ENCODE measurements at places on chromosomes 16 and 17.

DNA sequence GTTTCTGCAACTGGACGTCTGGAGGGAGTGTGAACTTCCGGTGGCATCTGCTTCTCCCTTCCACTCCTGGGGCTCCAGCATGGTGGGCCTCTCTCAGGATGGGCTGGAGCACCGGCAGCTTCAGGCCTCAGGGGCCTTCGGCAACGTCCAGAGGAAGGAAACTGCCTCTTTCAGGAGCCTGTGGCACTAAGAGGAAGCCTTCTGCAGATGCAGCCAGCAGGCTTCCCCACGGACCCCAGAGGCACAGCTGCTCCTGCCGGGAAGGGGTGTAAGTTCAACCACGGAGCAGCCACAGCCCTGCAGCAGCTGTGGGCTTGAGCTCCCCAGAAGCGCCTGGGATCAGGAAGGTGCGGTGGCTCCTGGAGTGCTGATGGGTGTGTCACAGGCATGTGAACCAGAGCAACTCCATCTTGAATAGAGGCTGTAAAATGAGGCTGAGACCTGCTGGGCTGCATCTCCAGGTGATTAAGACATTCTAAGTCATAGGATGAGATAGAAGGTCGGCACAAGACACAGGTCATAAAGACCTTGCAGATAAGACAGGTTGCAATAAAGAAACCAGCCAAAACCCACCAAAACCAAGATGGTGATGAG lies 50.8 kb upstream of the KLHDC4 start:
- DNase-seq = no peak

DNA sequence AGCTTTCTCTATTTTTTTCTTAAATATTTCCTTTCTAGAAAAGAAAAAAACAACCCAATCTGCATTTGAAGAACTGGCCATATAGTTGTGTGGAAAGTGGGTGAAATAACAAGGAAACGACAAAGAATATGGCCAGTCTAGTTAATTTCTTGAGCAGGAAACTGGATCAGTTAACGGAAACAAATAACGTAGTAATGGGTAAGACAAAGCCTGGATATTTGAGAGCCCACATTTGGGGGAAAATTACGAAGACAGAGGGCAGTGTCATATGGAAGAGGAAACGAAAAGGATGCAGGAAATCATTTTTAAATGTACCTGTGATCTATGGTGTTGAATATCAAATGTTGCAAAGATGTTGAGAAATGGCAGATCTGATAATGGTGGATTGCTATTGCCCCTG lies 78.6 kb downstream of the HS3ST3A1 start:
- DNase-seq = no peak

DNA sequence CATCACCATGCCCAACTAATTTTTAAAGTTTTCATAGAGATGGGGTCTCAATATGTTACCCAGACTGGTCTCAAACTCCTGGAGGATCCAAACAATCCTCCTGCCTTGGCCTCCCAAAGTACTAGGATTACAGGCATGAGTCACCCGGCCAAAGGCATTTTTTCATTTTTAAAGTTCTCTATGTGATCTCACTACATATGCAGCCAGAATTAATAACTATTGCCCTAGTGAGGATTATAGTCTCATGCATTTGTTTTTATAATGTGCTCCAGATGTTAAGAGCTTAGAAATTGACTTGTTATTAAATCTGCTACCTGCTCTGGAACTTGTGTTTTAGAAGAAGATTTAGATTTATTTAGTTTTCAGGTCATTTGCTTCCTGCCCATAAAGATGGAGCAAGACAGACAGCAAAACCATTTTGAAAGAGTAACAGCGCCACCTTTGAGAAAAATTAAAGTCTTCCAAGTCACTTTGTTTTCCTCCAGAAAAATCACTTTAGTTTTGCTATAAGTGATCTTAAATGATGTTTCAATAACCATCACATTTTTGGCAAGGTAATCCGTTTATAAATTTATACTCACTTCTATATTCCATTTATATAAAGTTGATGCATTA lies 79.5 kb downstream of the CA4 start:
- DNase-seq = no peak

DNA sequence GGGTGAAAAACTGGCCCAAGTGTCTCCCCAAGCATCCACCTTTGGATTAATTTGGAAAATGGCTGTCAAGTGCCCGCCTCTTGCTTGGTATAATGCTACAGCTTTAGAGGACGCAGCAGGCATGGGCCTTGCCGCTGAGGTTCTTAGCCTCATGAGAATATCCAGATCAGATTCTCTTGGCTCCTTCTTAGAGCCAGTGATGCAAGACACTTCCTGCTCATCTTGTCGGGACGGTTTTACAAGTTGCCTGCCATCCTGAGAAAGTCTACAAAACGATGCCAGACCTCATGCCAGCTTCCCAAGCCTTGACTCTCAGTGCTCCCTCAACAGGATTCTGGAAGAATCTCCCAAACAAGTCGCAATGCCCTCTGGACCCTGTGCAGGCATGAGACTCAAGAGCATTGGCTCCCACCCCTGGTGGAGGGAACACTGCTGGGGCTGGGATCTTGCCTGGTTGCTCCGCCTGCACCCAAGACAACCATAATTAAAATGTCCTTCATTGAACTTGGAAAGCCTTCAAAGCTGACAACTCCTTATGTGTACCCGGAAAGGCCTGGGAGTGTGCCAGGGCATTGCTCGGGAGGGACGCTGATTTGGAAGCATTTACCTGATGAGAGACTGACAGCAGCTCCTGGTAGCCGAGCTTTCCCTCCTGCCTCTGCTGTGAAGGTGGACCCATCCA lies 25.8 kb upstream of the STH start:
- DNase-seq = no peak

DNA sequence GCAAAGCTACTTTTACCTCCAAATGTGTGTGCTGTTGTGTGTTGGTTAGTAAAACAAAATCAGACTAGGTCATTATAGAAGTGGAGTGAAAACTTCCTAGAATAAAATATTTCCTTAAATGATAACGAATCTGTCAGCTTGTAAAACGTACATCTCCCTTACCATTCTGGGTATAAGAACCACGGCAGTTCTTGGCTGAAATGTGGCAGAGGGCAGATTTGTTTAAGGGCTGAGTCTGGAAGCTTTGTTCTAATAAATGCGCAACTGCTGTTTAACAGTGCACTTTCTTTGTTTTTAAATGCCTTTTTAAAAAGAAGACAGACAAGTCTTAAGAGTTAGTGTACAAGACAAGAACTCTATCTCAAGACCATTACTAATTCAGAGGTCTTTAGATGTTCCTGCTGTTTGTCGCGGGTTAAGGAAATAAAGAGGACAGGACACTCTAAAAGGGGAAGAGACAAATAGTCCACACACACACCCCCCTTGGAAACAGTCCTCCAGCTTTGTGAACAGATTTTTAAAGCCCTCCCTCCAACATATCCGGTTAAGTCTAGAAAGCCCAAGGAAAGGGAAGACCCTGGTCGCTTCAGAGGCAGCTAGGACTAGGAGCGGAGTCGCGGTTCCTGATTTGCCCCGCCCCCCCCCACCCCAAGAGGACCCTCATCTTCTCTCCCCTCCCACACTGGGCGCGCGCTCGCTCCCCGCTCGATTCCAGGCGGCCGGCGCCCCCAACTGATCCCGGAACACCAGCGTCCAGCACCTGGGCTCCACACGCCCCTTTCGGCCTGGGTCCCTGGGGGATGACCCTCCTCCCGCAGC lies 658 bp downstream of the SYNRG start:
- no peak for DNase-seq

DNA sequence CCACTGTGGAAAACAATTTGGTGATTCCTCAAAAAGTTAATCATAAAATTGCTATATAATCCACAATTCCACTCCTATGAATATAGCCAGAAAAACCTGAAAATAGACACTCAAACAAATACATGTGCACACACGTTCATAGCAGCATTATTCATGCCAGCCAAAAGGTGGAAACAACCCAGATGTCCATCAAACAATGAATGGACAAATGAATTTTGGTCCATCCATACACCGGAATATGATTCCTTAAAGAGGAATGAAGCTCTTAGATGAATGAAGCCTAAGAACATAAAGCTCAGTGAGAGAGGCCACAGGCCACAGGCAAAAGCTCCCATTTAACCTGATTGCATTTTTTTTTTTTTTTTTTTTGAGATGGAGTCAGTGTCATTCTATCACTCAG lies 114.6 kb upstream of the TNRC6C start:
- no peak for DNase-seq

DNA sequence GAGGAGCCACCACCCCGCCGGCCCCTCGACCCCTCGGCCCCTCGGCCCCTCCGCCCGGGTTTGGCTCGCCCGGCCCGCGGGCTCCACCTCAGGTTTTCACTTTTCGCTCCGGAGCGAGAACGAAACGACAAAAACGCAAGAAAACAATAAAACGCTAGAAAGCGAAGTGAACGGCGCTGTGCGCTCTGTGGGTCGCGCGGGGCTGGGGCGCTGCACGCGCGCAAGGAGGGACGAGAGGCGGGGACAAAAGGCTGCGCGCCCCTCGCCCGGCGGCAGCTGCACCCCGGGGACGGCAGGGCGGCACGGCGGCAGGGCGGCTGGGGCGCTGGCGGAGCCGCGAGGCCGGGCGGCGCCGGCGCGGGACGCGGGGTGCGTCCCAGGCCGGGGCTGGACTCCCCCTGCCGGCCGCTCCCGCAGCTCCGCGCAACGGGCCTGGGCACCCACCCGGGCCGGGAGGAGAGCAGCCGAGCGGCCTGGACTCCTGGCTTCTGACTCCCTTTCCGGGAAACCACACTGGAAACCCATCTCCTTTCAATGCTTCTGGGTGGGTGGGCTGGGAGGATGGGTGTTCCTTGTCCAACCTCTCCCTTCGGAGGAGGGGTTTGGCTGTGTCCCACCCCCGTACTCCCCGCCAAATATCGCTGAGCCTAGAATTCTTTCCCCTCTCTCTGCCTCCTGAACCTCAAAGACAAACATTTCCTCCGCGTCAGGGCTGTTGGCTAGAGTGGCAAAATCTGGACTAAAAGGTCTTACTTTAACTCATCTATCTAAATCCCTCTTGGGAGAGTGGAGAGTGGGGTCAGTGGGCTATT lies 9.9 kb downstream of the TBX2 start:
- DNase-seq = no peak
